ENCODE measurements at places on chromosomes 4 and X. TPM values are rescaled to one million over a fixed set of nuclear protein-coding genes. Genes with fewer than 3 reads are reported as not detected.

MAGEA10 gene
- not detected for total RNA-seq

DDX60 gene
- 7.9 TPM for total RNA-seq

FGG gene
- not detected for total RNA-seq

CNGA1 gene
- not detected for total RNA-seq

MAGEB2 gene
- total RNA-seq, result not detected

OTUD6A gene
- not detected for total RNA-seq

DGKK gene
- not detected for total RNA-seq

CT47A7 gene
- not detected for total RNA-seq

UCHL1 gene
- total RNA-seq, result 328 TPM

LRCH2 gene
- total RNA-seq, result 4.7 TPM

BEX5 gene
- total RNA-seq, result not detected

SHROOM2 gene
- total RNA-seq, result 11.8 TPM

SNX12 gene
- 90.6 TPM for total RNA-seq

KLHL13 gene
- 15.3 TPM for total RNA-seq

REPS2 gene
- total RNA-seq, result 2.6 TPM

TMPRSS11E gene
- not detected for total RNA-seq

UGT2B17 gene
- total RNA-seq, result not detected

SUPT20HL2 gene
- not detected for total RNA-seq

PRPS2 gene
- 36.7 TPM for total RNA-seq

ACTRT1 gene
- total RNA-seq, result not detected

KANTR gene
- total RNA-seq, result 8.6 TPM

ERCC6L gene
- 6.7 TPM for total RNA-seq

HSFX2 gene
- 0.55 TPM for total RNA-seq

NHS gene
- total RNA-seq, result 1.1 TPM

RTL3 gene
- not detected for total RNA-seq

CLDN22 gene
- total RNA-seq, result not detected

TEX13B gene
- total RNA-seq, result not detected

PCGF3 gene
- 69.2 TPM for total RNA-seq

RHOH gene
- total RNA-seq, result not detected

LRRC66 gene
- total RNA-seq, result 0.27 TPM

UGT2A1 gene
- total RNA-seq, result not detected

GYPB gene
- not detected for total RNA-seq

DACH2 gene
- total RNA-seq, result not detected

CD38 gene
- total RNA-seq, result not detected

H2BW2 gene
- not detected for total RNA-seq

LGI2 gene
- total RNA-seq, result not detected

EBP gene
- total RNA-seq, result 114 TPM

NRK gene
- 8.0 TPM for total RNA-seq

TGIF2LX gene
- not detected for total RNA-seq

MAGEB10 gene
- not detected for total RNA-seq

RASL11B gene
- not detected for total RNA-seq

All from endothelial cell of umbilical vein (primary cell).